ENCODE measurements at places on chromosomes 6 and 20.

DNA sequence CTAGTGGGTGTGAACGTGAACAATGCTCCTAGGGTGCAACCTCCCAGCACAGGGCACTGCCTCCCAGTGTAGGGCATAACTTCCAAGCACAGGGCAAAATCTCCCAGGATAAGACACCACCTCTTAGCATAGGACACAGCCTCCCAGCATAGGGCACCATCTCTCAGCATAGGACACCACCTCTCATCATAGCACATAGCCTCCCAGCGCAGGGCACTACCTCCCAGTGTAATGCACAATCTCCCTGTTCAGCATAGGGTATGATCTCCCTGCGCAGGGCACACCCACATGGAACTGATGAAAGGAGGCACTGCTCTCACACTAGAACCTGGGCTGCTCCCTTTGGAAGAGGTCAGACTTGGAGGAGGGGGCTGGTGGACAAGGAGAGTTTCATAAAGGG lies 21.3 kb upstream of the CST1 start:
- DNase-seq = no peak

GRCh38 chr6:23013776-23014175 lies 444.4 kb downstream of the HDGFL1 start:
- no peak for DNase-seq

DNA sequence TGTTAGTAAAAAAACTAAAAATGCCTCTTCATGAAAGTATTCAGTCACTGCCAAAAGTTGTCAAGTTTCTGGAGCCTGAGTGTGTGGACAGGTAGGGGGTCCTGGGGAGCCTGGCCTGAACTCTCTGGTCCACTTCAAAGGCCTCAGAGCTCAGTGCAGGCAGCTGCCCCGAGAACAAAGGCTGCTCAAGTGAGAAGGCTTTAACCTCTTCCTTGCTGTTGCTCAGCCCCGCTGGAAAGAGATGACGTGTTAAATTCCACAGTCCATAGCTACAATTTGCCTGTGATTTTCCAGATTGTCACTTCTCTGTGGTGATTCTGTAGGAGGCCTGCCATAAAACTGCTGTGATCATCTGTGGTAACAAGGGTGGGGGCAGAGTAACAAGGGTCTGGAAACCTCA lies 96.9 kb downstream of the FAM120B start:
- no peak for DNase-seq

- DNase-seq = no peak
These were observed 1277.2 kb upstream of the GJE1 start for GRCh38 chr6:140855520-140855919.

- no peak for DNase-seq
These were observed 191.7 kb upstream of the RIN2 start for GRCh38 chr20:19566226-19566945.

GRCh38 chr6:75412969-75413662 lies 80.5 kb downstream of the FILIP1 start:
- no peak for DNase-seq

DNA sequence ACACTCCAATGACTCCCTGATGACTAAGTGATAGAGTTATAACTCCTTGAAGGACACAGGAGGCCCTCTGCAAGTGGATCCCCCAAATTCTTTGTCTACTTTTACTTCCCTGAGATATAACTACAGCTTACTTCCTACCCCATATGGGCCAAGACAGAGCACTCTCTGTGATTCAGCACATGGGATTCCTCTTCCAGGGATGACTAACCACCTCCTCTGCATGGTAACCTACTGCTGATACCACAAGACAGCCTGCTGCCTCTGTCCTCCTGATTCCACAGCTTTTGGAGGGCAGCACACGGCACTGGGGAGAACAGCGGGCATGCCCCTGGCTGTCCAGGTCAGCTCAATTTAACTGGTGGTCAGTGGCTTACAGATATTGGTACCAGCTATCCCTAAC lies 675.7 kb upstream of the AGPAT4 start:
- DNase-seq = no peak

- DNase-seq = no peak
These were observed 20.4 kb upstream of the DTNBP1 start for GRCh38 chr6:15682965-15683822.

DNA sequence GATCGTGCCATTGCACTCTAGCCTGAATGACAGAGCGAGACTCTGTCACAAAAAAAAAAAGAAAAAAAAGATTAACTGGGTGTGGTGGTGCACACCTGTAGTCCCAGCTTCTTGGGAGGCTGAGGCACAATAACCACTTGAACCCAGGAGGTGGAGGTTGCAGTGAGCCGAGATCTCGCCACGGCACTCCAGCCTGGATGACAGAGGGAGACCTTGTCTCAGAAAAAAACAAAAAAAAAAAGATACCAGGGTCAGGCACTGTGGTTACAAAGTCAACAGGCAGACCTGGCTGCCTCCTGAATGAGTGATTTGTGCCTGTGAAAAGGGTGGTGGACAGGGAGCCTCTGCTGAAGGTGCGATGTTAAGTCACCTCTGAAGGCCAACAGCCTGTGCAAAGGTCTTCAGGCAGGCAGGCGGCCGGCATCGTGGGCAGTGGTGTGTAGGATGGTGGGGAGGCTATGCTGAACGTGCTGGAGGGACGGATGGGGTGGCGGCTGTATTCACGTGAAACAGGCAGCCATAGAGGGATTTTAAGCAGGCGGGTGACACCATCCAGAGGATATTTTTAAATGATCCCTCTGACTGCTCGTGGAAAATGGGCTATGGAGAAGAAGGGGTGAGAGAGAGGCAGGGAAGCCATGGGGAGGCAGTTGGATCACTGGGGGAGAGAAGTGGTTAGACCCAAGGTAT lies 41.4 kb downstream of the NOL4L start:
- DNase-seq = no peak

GRCh38 chr6:138484018-138484731 lies 15.1 kb downstream of the NHSL1 start:
- DNase-seq = no peak

DNA sequence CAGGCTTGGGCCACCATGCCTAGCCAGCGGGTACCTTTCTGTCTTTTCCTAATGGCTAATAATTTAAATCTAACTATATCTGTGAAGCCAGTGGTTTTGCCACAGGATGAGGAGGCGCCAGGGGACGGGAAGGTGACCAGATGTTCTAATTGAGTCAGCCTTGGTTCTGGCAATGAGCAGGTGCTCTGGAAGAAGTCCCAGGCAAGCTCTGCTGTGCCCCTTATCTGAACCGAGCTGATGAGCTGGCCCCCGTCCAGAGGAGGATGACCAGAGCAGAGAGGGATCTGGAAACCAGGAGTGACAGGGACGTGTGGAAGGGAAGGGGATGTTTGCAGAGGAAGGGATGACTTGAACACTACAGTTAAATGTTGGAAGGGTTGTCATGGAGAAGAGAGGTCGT lies 46.7 kb downstream of the SLC35D3 start:
- DNase-seq = no peak

DNA sequence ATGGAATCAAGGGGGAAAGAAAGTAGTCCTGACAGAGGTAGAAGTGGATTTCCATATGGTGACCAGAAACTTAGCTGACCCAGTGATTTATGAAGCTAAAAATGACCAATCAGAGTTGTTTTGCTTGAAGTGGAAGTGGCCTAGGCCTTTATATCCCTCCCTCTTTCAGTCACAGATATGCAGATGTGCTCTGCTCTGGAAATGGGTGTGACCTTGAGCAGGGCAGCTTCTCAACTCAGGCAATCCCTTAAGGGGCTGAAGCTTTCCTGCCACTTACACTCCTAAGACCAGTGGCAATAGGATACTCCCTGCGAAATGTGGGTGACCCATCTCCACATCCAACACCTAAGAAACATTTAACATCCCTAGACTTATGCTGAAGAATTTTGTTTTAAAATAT lies 256.6 kb downstream of the EYS start:
- no peak for DNase-seq

DNA sequence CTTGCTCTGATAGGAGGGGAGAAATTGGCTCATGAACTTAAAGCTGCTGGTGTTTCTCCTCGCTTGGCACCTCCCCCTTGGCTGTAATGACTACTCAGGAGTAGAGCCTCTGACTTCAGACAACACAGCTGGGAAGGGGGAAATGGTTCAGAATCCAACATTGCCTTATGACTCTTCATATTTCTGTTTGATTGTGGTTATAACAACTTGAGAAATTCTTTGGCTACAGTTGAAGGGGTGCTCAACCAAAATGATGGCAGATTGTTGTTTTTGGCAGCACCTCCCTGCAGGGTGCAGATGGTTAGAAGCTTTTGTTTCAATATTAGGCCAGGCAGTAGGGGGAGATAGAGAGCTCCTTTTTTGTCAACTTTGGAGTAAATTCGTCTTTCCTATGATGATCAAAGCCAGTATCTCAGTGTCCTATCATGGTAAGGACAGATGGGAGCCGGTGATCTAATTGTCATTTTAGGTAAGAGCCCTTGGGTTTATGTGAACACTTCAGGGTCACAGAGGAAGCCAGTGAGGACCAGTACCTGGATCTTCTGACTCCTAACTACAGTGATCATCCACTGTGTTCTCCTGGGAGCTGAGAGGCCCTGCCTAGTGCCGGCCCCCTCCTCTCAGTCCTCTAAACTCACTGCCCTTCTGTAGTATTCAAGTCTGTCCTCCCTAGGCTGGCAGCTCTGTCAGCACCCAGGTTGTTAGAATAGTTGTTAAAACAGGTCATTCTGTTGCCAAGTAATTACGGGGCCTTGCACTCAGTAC lies 39.9 kb downstream of the RPRD1B start:
- peak; percentile 44 for DNase-seq
